ENCODE measurements at places on chromosomes 4 and X.

- DNase-seq, result peak; percentile 14
Observed at GRCh38 chr4:82851885-82852750, 38.8 kb downstream of the SEC31A start.

DNA sequence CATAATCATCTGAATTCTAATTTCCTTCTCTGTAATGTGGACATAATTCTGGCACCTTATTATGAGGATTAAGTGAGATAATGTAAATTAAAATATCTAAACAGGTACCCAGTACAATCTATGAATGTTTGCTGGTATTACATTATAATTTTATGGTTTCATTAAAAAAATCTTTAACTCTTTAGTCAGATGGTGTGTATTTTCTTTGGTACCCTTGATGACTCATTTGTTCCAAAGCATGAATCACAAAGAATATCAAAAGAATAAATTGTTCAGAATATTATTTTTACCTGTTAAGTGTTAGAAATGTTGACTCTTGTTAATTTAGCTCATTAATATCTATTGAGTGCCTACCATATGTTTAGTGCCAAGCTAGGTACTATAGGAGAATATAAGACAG is 74.3 kb downstream of the SNX25 start:
- DNase-seq, result no peak

GRCh38 chr4:91298824-91299223 is 1004.9 kb upstream of the GRID2 start:
- peak; percentile 26 for DNase-seq

DNA sequence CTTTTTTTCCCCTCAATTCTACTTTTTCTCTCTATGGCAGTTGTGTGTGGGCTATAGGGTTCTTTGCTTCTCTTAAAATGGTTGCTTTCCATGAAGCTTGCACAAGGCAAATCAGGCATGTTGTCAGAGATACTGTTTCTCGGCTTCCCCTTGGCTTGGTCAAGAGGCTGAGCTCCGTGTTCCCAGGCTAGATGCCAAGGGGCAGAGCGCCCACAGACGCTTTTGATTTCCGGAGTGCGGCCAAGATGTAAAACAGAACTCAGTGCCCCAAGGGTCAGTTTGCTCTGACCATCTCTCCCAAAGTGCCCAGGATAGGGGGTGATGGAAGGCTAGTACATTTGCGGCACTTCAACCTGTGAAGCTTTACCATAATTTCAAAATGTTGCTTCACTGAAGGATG is 64.2 kb upstream of the DIPK2B start:
- no peak for DNase-seq

DNA sequence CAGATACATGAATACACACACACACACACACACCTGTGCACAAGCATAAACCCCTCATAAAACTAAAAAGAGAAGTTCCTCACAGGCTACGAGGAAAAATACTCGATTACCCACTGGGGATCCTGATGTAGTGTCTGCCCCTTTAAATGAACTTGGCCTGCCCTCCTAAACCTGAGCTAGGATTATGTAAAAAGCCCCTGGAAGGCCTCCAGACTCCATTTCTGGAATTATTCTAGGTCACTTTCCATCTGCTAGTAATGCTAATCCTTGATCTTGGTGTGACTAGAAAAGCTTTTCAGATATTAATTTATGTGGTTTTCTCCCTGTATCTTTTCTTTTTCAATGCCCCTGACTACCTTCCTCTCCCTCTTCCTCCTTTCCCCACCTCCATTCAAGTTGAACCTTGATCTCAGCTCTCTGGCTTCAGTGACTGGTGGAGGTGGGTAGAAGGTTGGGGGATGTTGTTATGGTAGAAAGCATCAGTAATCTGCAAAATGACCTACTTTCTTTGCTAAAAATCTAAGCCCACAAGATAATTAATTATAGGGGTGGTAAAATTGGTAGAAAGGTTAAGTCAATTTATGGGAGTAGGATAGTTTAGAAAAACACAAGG is 25.5 kb upstream of the ZNF330 start:
- DNase-seq, result peak; percentile 0

- peak; percentile 29 for DNase-seq
Observed at GRCh38 chrX:70613295-70613694, 168.7 kb downstream of the DLG3 start.

Data from NCI-H524 (cell line).